ENCODE measurements at places on chromosomes 5 and 9.

DNA sequence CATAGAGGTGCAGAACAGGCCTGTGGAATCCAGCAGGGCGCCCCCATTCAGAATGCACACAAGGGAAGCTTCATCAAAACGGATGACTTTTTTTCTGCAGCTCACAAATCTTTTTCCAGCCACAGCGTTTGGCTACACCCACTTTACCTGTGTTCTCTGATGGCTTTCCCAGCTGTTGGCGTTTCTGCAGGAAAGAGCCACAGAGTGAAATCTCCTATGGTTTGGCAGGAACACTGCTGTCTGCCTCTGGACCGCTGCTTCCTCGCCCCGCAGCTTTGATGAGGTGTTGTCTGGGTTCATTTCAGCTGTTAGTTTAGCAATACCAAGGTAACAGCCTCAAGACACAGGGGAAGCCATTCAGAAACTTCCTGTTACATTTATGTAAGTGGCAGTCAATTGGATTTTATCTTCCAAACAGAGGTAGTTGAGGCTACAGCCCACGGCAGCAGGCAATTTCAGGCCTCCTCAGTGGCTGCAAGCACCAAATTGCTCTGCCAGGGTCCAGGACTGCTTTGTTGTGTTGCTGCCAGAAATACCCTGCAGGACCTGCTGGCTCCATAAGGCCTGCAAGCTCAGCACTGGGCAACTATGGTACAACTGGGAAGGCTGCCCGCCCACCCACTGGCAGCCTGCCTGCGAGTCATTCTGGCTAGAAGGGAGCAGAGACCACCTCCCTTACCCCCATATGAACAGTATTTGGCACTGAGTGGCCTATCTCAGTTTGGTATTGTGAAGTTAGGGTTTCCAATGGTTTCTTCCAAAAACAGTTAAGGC is 96.7 kb downstream of the MVB12B start:
- no peak for DNase-seq

GRCh38 chr9:495739-496138 is 281.1 kb downstream of the DOCK8 start:
- DNase-seq = no peak

DNA sequence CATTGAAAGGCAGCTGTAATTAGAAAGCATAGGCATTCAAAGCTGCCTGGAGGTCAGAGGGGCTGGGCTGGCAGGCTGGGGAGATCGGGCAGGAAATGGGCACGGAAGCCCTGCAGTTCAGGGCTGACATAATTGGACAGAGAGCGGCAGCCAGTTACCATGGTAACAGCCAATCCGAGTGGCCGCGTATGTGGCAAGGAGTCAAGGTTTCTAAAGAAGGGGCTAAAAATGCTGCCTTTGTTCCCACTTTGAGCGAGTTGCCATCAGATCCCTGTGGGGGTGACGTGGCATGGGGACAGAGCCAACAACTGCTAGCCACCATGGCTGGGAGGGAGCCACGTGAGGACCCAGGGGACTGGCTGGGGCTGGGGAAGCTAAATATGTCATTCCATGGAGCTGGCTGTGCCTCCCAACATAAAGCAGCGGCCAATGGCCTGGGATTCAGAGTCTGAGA is 44.7 kb upstream of the NDFIP1 start:
- no peak for DNase-seq

GRCh38 chr5:52746539-52746938 is 41.2 kb upstream of the ITGA1 start:
- no peak for DNase-seq

GRCh38 chr9:18994263-18994916 is 38.6 kb downstream of the SAXO1 start:
- DNase-seq = no peak

GRCh38 chr5:74575741-74576538 is 64.6 kb downstream of the ENC1 start:
- no peak for DNase-seq

- no peak for DNase-seq
Measured at GRCh38 chr5:6745706-6746222, 32.5 kb downstream of the TENT4A start.

DNA sequence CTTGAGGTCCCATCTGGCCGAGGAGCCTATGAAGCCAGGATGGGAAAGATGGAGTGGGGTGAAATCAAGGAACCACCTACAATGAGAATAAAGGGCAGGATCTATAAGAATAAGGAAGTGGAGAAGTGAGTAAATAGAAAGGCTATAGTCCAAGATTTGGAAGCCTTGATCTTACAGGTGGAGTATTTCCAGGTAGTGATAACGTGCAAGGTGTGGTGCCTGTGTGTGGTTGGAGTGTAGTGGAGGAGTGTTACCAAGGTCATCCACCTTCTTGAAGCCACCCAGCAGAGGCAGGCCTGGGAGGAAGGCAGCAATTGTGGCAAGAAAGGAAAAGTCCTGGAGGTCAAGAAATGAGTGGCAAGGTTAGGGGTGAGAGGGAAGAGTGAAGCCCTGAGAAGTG is 72.9 kb downstream of the IQGAP2 start:
- DNase-seq = no peak

- DNase-seq = no peak
Measured at GRCh38 chr5:18526792-18527405, 892.6 kb downstream of the TAF11L14 start.

DNA sequence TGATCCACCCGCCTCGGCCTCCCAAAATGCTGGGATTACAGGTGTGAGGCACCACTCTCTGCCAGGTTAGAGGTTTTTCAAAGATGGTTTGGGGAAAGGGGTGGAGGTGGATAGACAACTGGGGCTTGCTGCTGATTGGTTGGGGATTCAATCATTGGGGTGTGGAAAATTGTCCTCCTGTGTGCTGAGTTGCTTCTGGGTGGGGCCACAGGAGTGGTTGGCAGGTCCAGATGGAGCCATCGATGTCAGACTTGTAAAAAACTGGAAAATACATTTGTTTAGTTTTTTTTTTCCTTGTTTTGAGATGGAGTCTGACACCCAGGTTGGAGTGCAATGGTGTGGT is 61.9 kb upstream of the CLINT1 start:
- DNase-seq = no peak

DNA sequence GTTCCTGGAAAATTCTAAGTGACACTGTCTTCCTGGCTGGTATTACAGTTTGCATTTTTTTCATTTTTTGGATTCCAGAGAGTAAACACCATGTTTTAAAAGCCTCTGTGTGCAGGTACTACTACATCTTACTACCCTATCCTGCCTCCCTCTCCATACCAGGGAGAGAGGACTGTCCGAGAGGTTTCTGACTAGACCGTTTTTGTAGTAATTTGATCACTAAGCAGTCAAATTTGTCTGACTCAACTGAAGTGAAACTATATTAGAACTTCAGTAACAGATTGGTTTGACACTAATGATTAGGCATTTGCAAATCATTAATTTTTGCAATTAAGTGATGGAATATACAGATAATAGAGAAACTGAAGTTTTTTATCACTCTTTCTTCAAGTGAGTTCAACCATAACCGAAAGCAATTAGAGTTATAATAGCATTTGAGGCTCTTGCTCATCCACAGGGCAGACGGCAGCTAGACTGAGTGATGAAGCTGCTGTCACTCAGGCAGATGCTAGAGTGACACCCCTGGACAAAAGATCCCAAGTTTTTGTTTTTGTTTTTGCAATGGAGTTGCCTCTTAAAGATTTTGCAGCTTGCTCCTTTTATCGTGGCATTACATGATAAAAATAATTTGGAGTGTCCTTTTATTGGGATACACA is 44.3 kb downstream of the SMARCA2 start:
- no peak for DNase-seq

DNA sequence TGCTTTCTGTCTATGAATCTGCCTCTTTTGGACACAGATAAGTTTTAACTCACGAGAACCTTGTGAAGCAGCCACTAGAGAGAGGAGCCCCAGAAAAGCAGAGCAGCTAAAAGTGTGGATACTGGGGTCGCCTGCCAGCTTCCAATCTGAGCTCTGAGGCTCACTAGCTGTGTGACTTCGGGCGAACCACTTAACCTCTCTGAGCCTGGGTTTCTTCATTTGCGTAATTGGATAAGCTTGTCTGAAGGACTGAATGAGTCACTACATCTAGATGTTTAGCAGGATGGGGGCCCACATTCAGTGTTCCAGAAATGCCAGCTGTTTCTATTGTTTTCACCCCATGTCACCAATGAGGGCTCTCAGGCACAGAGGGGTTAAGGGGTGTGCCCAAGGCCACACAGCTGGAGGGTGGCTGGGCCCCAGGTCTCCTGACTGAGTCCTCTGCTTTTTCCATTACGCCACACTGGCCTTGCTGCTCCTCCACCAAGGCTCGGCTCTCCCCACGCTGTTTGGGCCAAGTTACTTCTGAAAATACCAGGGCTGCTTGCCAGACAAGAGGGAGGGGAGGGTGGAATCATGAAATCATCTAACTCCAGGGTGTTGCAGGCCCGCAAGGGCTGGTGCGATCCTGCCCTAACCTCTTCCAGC is 36.2 kb downstream of the SH3PXD2B start:
- no peak for DNase-seq

- DNase-seq = no peak
Measured at GRCh38 chr5:72598401-72599064, 91.3 kb upstream of the ZNF366 start.

- DNase-seq = no peak
Measured at GRCh38 chr9:109769250-109769649, 10.7 kb upstream of the PALM2AKAP2 start.

- no peak for DNase-seq
Measured at GRCh38 chr9:18739641-18740318, 265.8 kb downstream of the ADAMTSL1 start.

All from T-helper 22 cell (primary cell).